ENCODE measurements at places on chromosomes 12 and 14.
A peak's percentile ranks its signal among the peaks of the same experiment; 100 is the strongest.

GRCh38 chr12:19222558-19222957 lies 93.0 kb downstream of the PLEKHA5 start:
- no peak for DNase-seq

- no peak for DNase-seq
These were observed 41.0 kb downstream of the HSD17B6 start for GRCh38 chr12:56804169-56804568.

DNA sequence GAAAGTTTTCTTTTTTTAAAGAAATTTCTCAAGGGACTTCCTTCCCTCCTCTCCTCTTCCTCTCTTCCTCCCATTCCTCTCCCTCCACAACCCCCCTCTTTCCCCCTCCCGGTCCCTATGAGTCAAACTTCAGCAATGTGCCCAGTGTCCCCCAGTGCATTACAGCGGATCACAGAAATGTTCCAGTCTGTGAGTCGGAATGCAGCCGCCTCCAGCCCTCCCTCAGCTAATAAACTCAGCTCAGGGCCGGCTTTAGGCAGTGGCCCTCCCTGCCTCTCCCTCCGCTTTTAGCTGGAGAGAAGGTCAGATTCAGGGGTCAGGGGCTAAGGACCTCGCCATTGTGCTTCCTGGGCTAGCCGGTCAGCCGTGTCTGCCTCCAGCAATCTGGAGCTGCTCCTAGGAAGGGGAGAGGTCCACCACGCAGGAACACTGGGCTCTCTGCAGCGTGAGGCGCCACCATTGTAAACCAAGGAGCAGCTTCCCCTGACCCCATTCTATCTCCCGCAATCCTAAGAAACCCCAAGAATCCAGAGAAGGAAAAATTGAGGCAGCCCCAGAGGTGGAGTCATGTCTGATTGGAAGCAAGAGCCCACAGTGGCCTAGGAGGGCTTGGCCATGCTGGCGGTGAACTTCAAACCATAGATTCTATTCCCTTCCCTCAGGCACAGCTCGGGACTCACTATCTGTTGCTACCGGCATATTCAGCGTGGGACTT lies 1.1 kb upstream of the HDAC7 start:
- peak; percentile 95 for DNase-seq

DNA sequence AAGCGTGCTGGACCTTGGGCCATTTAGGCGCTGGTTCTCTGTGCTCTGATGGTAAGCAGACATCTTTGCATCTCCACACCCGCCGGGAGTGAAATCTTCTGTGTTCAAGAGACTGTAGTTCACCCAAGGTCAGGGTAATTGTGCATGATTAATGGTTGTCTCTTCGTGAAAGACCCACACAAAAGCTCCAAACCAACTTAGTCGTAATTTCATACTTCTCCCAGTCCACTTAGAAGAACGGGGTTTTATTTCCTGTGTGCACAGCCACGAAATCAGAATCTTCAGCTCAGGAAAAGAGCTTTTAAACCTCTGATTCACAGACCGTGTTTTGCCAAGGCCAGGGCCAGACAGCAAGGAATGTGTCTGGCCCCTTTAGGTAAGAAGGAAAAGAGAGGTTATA lies 640.9 kb downstream of the MED13L start:
- DNase-seq: no peak

GRCh38 chr14:75559451-75560222 lies 18.8 kb upstream of the FLVCR2 start:
- no peak for DNase-seq

GRCh38 chr12:111448846-111449790 lies 43.4 kb downstream of the SH2B3 start:
- DNase-seq: no peak
